Stimulated activated CD4-positive, alpha-beta T cell treated with anti-CD3 and anti-CD28 coated beads, Interleukin-4, amount 100 ng/mL, for 48 hours (primary cell): ENCODE measurements at places on chromosomes 2 and 18.

- no peak for DNase-seq
Observed at GRCh38 chr2:18891600-18892345, 302.4 kb upstream of the NT5C1B start.

- no peak for DNase-seq
Observed at GRCh38 chr2:26537826-26538475, 60.0 kb upstream of the OTOF start.

- DNase-seq = no peak
Observed at GRCh38 chr2:182649316-182649715, 66.7 kb upstream of the DNAJC10 start.

DNA sequence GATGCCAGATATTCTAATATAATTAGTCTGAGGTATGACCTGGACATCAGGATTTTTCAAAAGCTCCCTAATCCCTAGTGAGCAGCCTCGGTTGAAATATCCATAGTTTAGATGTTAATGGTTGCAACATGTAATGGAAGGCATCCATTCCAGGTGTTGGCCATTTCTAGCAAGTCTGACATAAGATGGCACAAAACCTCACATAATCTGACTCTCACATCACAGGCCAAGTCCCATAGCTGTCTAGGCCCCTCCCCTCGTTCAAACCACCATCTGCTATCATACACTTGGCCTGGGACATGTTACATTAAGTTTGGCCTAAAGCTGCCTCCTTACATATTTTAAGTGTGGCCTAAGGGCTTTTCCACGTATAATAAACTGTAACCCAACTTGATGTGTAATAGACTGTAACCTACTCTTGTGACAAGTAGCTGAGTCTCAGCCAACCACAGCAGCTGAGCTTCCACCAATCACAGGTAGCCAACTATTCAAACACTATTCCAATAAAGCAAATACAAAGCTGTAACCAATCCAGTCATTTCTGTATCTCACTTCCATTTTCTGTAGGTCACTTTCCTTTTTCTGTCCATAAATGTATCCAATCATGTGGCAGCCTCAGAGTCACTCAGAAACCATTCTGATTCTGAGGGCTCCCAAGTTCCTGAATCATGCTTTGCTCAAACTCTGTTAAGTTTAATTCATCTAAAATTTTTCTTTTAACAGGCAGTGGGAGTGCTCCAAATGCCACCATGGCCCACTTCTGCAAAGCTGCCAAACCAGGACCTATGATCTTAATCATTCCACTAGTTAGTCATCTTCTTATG lies 59.4 kb downstream of the ADD2 start:
- no peak for DNase-seq

- no peak for DNase-seq
Observed at GRCh38 chr2:119753041-119753929, 6.4 kb upstream of the PTPN4 start.
